Stimulated activated CD4-positive, alpha-beta T cell treated with anti-CD3 and anti-CD28 coated beads, Interleukin-4, amount 100 ng/mL, for 1 hour (primary cell): ENCODE measurements at places on chromosomes 2 and 18.

GRCh38 chr2:189129971-189130370, 49.6 kb downstream of the COL5A2 start:
- DNase-seq, result no peak

- no peak for DNase-seq
These were observed 24.7 kb downstream of the RAPH1 start for GRCh38 chr2:203510256-203510940.

GRCh38 chr2:228613133-228613850, 431.8 kb upstream of the SPHKAP start:
- DNase-seq, result no peak

DNA sequence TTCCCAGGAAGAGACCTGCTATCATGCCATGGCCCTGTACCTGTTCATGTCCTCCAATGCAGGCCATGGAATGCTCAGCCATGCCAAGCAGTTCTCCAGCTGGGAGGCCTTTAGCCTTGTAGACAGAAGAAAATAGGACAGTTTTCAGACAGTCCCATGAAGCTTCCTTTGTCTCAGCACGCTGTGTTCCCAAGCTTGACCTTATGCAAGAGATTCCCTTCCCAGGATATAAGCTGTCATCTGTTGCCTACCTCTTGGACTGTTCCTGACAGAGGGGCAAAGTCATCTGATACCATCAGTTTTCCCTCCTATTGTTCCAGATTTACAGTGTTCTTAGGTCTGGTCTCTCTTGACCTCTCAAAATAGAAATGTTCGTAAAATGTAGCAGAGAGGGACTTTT, 96.6 kb upstream of the EML6 start:
- DNase-seq, result no peak

GRCh38 chr2:184551626-184552025, 46.7 kb upstream of the ZNF804A start:
- DNase-seq, result no peak

DNA sequence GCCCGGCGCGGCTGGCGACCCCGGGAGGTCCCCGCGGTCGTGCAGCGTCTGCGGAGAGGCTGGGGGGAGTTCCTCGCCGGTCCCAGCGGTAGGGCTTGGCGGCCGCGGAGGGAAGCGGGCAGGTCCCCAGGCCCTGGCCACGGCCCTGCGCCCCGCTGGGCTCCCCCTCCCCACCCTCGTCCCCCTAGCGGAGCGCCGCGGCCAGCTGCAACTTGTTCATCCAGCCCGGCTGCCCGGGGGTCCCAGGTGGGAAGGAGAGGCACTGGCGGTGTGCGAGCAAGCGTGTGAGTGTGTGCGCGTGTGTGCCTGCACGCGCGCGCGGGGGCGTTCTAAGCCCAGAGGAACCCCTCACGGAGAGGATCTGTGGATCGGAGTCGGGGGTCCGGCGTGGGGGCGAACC, 1.3 kb downstream of the PTPRM start:
- no peak for DNase-seq

DNA sequence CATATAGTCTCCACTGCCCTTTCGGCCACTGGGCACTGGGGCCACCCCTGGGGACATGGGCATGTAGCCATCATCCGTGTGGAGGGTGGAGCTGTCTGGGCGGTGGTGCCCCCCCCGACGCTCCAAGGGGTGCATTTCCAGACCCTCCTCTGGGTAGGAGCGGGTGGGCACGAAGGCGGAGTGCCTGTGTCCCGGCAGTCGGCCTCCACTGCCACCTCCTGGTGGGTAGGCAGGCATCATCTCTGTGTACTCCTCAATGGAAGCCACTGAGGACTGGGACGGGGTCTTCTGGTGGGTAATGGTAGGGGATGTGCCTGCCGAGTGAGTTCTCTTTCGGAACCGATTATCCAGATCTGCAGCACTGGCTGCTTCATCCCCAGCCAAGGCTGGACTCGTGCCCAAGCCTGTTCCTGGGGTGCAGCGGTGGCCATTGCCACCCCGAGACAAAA, 2.8 kb downstream of the IRS1 start:
- peak; percentile 16 for DNase-seq

DNA sequence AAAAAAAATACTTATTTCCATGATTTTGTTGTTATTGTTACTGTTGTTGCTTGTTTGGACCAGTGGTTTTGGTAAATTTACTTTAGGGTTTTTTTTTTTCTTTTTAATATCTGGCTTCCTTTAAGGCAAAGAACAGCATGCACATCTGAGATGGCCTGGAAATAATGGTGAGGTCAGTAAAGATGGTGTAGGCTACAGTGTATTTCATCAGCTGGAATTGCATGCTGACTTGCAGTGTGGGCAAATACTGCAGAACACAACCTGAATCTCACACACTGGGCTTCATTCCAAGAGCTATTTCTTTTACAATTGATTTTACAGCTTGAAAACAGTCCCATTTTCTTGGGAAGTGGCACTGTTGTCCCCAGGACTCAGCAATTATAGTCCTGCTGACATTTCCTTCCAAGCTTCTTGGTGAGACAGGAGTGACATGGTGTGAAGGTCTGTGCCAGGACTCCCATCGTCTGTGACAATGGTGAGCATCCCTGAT, 376.1 kb upstream of the SOX11 start:
- DNase-seq, result no peak

GRCh38 chr18:192801-193200, 34.4 kb downstream of the USP14 start:
- DNase-seq, result no peak

GRCh38 chr2:37300146-37300545, 24.5 kb downstream of the PRKD3 start:
- DNase-seq, result no peak

- no peak for DNase-seq
These were observed 380.4 kb upstream of the POU3F3 start for GRCh38 chr2:104473546-104473945.

- no peak for DNase-seq
These were observed 57.8 kb upstream of the OTOS start for GRCh38 chr2:240198226-240198625.

- no peak for DNase-seq
These were observed 197.1 kb downstream of the BCL11A start for GRCh38 chr2:60356346-60356745.

- no peak for DNase-seq
These were observed 344.2 kb downstream of the LPIN1 start for GRCh38 chr2:12090590-12090989.

GRCh38 chr2:99626158-99626557, 136.3 kb upstream of the REV1 start:
- no peak for DNase-seq

DNA sequence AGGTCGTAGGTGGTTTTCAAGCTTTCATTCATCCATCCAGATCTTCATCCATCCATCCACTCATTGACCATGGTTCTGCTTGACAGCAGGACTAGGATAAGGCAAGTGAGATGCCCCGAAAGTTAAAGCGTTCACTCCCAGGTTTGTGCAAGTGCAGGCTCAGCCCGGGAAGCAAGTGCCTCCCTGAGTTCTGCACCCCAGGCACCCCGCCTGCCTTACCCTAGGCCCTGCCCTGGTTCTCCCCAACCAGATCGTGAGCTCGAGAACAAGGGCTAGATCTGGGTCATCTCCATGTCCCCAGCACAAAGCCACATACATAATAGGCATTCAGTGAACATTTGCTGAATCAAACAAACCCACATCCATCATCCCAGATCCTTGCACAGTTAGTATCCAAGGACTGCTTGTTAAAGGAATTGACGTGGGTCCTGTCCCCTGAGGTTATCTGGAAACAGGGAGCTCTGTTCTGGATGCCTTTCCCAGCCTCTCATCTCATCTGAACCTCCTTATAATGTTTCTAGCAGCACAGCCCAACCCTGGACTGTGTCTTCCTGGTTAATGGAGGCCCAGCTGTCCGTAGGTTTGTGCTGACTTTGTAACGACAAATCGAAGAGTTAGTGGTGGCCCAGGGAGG, 116.1 kb upstream of the GPC1 start:
- no peak for DNase-seq

DNA sequence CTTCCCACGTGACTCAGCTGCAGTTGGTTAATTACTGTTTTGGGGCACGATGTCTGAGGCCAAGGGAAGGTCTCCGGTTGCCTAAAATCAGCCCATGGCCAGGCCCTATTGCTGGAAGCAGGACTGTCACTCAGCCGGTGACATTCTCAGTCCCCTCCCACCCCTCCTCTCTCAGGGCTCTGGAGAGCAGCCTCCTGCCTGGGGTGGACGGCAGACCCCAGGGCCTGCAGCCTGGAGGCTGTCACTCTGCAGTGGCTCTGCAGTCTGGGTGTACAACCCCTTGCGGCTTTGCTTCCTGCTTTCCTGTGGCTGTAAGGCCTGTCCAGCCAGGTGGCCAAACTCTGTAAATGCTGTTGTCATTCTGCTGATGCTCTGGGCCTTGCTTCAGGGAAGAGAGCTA, 32.8 kb downstream of the ZBTB7C start:
- no peak for DNase-seq

- DNase-seq, result peak; percentile 10
These were observed 146.1 kb downstream of the HAUS1 start for GRCh38 chr18:46250084-46250811.

DNA sequence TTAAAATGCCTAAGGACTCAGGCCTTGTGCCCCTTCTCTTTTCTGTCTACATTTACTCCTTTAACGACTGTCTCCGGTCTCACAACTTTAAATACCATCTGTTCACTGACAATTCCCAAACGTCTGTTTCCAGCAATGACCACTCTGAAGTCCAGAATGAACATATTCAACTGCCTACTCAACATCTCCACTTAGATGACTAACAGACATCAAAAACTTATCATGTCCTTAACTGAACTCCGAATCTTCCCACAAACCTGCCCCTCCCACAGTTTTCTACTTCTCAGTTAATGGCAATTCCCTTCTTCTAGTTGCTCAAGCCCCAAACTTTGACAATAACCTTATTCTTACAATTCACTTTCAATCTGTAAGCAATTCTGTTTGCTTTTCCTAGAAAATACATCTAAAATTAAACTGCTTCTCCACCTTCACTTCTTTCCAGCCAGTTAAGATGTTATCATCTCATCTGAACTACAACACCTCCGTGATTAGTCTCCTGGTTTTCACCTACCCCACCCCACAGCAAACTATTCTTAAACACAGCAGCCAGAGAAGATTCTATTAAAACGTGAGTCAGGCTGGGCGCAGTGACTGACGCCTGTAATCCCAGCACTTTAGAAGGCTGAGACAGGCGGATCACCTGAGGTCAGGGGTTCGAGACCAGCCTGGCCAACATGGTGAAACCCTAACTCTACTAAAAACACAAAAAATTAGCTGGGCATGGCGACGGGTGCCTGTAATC, 2.8 kb downstream of the C1D start:
- DNase-seq, result no peak

DNA sequence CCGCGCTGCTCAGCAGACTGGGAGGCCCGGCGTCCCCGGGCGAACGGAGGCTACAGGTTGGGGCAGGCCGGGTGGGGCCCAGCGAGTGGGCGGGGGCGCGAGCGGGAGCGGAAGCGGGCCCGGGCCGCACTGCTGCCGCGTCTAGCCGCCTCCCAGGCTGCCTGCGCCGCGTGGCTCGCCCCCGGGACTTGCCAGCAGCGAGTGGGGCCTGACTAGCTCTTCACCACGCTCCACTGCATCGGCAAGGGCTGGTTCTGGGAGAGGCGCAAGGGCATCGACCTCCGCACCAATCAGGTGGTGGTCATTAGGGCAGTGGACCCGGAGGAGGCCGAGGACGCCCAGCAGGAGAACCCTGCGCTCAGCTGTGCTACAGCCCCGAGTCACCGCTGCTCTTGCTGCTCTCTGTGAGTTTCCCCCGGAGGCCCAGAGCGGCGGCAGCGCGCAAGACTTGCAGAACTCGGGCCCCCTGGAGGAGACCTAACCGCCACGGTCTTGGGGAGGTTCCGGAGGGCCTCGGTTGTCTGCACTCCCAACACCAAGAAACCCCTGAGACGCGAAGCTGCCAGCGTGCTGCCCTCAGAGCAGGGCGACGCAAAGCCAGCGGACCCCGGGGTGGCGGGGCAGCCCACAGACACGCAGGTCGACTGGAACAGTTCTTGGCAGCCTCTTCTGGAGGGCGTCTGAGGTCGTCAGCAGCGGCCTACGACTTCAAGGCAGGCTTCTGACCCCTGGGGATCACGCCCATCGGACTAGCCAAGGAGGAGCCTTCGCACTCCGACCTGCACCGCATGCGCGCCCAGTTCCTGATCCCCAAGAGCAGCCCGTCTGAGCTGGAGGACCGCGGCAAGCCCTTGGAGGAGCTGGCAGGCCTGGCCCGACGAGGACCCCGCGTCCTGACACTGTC, 27.2 kb upstream of the PTPN2 start:
- DNase-seq, result peak; percentile 64

- DNase-seq, result no peak
These were observed 32.7 kb upstream of the HPCAL1 start for GRCh38 chr2:10269711-10270610.

DNA sequence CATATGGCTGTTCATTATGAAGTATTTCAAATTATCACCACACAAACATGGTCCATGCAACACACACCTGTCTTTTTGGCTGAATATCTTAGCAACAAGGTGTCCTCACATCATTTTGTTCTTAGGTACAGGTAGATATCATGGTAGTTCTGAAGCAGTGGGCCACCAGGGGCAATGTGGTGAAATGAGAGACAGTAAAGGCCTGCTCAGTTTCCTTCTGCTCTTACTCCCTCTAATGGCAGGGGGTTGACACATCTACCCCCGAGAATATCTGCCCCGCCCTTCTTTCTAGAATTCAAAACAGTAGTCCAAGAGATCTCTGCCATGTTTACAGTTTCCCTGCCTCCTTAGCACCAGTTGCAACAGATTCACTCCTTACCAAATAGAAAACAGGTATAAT, 147.0 kb upstream of the KLHL14 start:
- DNase-seq, result no peak

- no peak for DNase-seq
These were observed 44.4 kb downstream of the ALPK2 start for GRCh38 chr18:58584200-58585127.

DNA sequence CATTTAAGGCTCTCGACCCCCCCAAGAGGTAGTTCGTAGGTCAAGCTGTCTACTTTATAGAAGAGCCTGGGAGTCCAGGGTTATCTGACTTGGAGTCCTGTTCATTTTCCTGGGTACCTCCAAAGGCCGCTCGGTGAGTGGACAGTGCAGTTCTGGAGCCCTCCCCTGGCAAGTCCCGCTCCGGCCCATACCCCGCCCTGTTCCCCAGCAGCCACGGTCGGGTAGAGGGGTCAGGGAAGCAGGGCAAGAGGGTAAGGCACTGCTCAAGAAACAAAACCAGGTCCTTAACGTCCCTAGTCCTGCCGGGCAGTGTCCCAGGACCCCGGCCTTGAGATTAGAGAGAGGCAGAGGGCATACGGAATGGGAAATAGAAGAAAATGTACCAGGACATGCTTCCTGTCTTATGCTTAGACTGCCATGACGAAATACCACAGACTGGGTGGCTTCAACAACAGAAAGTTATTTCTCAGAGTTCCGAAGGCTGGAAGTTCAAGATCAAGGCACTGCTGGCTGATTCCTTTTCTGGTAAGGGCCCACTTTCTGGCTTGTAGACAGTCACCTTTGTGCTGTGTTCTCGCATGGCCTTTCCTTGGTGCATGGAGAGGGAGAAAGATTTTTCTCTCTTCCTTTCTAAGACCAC, 5.4 kb upstream of the HPCAL1 start:
- DNase-seq, result no peak

GRCh38 chr2:67773851-67774250, 289.0 kb downstream of the C1D start:
- no peak for DNase-seq

- no peak for DNase-seq
These were observed 32.9 kb downstream of the CDKL4 start for GRCh38 chr2:39210846-39211245.

GRCh38 chr2:223019987-223020717, 31.8 kb upstream of the KCNE4 start:
- DNase-seq, result no peak
